ENCODE measurements at places on chromosomes 12 and 14. TPM values are rescaled to one million over a fixed set of nuclear protein-coding genes. Genes with fewer than 3 reads are reported as not detected.

The KRT85 gene
- total RNA-seq, result not detected

- no peak overlapping the region for H3K4me3 ChIP-seq
- H3K36me3 ChIP-seq, result no peaks in the 10 kb centered on the region
These were observed 56.5 kb upstream of the C14orf180 start for GRCh38 chr14:104522926-104523545.

The POTEM gene
- not detected for total RNA-seq

DNA sequence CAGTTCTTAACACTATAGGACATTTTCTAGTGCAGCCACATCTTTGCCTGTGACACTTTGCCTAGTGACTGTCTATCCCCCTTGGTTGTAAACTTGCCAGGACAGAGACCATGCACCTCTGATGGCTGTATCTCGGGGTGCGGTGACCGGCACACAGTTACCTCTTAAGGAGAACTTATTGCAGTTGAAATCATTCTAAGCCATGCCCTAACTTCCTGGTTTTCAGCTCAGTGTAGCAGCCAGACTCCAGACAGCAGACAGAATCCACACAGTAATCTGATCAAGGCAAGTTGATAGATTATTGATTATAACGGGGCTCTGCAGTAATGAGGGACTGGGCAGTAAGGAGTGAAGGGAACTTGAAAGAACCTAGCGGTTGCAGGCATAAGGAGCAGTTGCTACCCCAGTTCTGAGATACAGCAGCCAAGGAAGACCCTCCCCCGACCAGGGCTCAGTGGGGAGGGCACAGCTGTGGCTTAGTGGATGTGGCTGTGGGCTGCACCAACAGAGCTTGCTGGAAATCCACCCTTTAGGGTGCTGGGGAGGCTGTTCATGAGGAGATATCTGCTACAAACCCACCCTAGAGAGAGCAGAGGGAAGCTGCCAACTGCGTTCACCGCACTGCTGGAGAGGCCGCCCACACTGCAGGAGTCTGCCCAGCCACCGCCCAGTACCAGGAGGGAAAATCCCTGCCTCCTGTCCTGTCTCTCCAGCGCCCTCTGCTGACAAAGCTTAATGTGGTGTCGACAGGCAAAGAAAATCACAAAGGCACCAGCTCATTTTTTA, 58.2 kb upstream of the BEGAIN start:
- H3K4me3 ChIP-seq, result no peak overlapping the region
- DNase-seq, result peak; percentile 73
- no peaks in the 10 kb centered on the region for H3K27me3 ChIP-seq
- no peaks in the 10 kb centered on the region for H3K36me3 ChIP-seq

The RASSF9 gene
- total RNA-seq, result not detected

The PTPRQ gene
- total RNA-seq, result not detected

DNA sequence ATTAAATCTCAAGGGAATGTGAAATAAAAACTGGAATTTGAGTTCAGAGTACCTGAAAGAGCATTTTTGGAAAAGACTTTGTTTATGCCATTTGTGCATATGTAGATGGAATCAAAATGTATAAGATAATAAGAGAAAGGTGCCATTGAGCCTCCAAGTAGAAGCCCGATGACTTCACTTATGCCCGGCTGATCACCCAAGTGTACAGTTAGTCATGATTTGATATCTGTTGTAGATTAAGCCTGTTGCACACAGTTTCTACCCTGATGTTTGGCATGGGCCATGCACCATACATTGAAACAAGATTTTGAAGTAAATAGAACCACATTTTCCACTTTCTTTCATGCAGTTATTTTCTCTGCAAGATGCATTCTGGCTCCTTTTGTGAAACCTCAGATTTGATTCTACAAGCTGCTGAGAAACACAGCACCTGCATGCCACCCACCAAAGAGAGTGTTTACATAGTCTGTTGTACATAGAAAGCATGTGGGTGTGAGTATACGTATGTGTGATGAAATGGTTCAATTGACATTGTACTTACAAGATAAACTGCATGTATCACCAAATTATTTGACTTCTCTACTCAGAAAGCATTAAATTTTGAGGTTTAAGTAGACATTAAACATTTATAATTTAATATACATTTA, 772.5 kb downstream of the DIO2 start:
- no peak overlapping the region for H3K27ac ChIP-seq
- H3K36me3 ChIP-seq, result no peaks in the 10 kb centered on the region
- no peak for DNase-seq

DNA sequence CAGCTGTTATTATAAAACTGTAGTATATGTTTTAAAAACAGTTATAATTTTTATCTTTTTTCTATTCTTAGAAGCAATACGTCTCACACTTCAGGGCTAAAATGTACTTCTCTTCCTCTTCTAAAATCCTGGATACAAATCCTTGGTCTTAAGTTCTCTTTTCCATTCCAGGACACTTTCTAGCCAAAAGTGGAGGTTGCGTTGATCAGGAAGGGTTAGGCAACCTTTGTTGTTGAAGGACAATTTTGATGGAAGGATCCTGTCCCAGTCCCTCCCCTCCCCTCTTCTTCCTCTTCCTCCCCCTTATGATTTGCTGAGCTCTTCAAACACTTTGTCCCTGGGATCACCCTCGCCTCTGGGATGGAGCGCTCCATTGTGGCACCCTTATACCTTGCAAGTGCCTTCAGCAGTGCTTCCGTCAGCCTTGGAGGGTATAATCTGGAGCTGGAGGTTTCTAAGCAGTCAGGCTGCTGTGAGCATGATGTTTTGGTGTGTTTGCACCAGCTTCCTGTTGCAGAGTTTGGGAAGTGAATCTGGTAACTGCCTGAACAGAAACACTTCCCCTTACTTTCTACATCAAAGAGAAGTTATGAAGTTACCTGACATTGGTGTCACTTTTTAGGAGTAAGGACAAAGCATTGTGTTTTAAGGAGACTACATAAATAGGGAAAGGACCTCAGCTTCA, 87.4 kb upstream of the SLC38A2 start:
- H3K4me1 ChIP-seq, result peaks cover 26% of the 10 kb centered on the region
- H3K27ac ChIP-seq, result peak overlapping the region; percentile 42
- peak overlapping the region; percentile 47 for H3K4me3 ChIP-seq
- no peaks in the 10 kb centered on the region for H3K36me3 ChIP-seq

DNA sequence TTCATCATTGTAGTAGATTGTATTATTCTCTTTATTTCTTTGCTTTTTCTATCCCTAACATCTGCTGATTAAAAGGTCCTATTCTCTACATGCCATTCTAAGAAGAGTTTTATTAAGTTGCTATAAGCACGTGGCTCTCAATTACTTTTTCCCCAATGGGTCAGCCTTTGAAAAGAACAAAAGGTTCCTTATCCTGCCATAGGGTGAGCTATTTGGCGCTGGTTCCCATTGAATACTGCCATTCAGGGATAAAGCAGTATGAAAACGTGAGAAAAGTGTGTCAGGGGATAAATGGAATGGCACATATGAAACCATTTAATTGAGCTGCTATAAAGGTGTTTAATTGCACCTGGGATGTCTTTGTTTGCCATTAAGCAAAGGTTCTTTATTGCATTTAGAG, 80.9 kb downstream of the SYNE2 start:
- no peaks in the 10 kb centered on the region for H3K27me3 ChIP-seq
- peaks cover 22% of the 10 kb centered on the region for H3K4me1 ChIP-seq
- no peak overlapping the region for H3K27ac ChIP-seq
- no peak for DNase-seq
- no peaks in the 10 kb centered on the region for H3K36me3 ChIP-seq
- no peak overlapping the region for H3K4me3 ChIP-seq

- H3K4me1 ChIP-seq, result peaks cover 17% of the 10 kb centered on the region
- DNase-seq, result no peak
- H3K36me3 ChIP-seq, result no peaks in the 10 kb centered on the region
- H3K27ac ChIP-seq, result peak overlapping the region; percentile 81
These were observed 881 bp upstream of the SOS2 start for GRCh38 chr14:50232276-50232642.

GRCh38 chr12:14066021-14066420, 84.6 kb upstream of the GRIN2B start:
- no peak overlapping the region for H3K4me3 ChIP-seq
- H3K27me3 ChIP-seq, result no peaks in the 10 kb centered on the region
- no peaks in the 10 kb centered on the region for H3K36me3 ChIP-seq
- DNase-seq, result no peak

The CCDC197 gene
- total RNA-seq, result not detected

DNA sequence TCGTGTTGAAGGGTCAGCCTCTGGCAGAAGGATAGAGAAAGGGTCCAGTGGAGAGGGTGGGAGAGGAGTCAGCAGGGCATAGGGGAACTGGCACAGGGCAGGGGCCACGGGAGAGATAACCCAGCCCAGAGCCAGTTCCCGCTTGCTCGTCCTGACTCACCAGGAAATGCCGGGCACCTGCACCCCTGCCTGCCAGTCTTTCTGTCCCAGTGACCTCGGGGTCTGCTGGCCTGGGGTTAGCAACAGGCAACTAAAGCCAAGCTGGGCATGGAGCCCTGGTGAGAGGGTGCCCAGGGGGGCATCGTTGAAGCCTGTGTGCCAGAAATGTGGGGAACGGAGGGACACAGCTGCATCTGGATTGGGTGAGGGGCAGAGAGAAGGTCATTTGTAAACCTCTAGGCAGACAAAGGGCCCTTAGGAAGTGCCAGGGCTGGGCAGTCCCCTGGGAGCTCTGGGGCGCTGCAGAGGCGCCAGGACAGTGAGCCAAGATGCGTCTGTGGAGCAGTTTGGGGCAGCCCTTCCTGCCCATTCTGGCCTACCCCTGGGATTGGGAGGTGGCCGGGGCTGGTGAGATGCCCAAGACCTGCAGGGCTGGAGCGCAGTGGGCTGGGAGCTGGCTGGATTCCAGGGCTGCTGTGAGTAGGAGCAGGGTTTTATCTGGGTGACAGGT, 5.5 kb downstream of the TNFAIP2 start:
- H3K27me3 ChIP-seq, result no peaks in the 10 kb centered on the region
- no peak overlapping the region for H3K27ac ChIP-seq
- DNase-seq, result no peak
